Cerebellar cortex (tissue), 1 donor: ENCODE measurements at places on chromosomes 2 and 18.

DNA sequence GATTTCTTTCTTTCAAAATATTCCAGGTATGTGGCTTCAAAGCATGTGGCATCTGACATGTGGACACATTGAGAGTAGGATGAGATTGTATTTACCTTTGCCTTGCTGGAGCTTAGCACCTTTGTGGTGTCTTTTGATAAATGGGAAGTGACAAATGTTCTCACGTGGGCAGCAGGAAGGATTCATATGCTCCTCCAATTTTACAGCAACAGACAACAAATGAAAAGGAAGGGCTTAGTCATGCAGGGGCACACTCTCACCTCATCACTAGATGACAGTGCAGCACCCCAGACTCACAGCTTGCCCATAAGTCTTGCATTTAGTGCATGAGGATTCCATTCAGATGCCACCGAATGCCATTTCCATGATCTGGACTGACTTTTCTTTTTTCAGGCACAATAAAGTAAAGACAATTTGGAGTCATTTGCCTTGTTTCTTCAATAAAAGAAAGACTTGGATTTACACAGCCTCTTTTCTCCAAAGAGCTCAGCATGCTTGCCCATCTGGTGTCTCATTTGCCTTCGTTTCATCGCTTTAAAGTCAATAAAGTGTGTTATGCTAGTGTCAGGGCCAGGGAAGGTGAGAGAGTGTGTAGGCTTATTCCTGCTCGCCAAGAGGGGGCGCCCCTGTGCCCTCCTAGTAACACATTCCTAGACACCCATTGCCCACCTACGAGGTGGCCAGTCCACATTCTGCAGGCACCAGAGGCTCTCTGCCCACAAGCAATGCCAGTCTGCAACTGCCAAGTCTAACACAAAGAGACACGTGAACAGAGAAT, 39.6 kb upstream of the DAPL1 start:
- DNase-seq, result no peak

GRCh38 chr2:109275120-109276012, 146.4 kb downstream of the SH3RF3 start:
- DNase-seq, result no peak

- DNase-seq, result no peak
Observed at GRCh38 chr2:64661741-64662169, 8.0 kb upstream of the SERTAD2 start.

GRCh38 chr2:234193977-234194563, 143.6 kb downstream of the SPP2 start:
- no peak for DNase-seq

DNA sequence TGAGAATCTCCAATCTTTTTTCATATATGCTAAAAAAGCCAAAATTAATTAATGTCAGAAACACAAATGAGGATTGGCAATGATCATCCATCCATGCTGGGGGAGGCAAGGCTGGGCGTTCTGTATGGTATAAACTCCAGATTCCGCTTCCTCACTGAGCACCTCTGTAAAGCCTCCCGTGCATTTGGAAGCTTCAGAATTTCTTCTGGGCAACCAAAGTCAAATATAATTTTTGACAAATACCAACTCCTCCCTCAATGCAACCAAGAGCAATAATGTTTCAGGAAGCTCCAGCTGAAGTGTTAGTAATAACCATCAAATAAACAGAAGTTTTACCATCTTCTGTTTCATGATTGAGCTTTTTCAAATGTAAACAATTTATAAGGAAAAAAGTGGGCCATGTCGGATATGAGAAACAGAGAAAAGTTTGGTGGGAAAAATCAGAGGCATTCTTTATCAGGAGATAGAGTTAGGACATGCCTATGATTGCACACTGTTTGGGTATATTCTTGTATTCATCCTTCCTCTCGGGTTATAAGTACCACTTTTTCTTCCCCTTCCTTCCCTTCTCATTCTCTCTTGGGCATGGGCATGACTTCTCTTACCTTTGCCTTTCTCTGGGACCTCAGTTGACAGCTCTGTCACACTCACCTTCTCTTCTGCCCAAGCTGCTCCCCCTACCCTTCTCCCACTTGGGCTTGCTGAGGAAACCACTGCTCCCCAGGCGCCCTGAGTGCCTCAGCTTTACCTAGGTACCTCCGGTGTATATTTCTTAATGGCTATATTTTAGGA, 149.5 kb upstream of the ZEB2 start:
- DNase-seq, result no peak

DNA sequence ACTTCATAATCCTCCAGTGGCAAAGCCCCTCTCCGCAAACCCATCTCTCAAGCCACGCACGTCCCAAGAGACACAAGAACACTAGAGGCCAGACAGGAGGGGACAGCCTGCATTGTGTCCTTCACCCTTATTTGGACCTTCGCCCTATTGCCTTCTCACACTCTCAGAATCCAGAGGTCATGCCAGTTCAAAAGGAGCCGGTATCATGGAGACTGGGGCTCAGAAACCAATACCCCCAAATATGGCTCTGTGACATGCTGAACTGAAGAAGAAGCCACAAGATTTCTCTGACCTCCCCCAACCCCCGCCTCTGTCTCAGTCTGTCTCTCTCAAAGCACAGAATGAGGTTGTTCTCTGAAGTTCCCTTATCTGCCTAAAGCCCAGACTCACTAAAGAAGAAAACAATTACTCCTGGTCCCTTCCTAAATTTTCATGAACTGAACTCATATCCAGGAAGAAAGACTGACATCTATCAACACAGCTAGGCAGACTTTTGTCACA, 19.2 kb upstream of the SPATA3 start:
- DNase-seq, result no peak

GRCh38 chr2:34162231-34162630, 563.1 kb upstream of the FAM98A start:
- DNase-seq, result no peak

GRCh38 chr2:136182315-136182714, 64.4 kb upstream of the CXCR4 start:
- no peak for DNase-seq

GRCh38 chr2:164812378-164812777, 29.2 kb downstream of the COBLL1 start:
- no peak for DNase-seq
